ENCODE measurements at places on chromosomes 2 and 18. TPM values are rescaled to one million over a fixed set of nuclear protein-coding genes. Genes with fewer than 3 reads are reported as not detected.

GRCh38 chr2:148209603-148210002, 188.7 kb downstream of the MBD5 start:
- peak; percentile 4 for DNase-seq

- DNase-seq, result peak; percentile 67
Observed at GRCh38 chr2:71930049-71930681, 217.5 kb downstream of the CYP26B1 start.

- peak; percentile 6 for DNase-seq
Observed at GRCh38 chr2:235168174-235168979, 216.6 kb downstream of the SH3BP4 start.

GRCh38 chr2:28394997-28395333, 2.3 kb downstream of the FOSL2 start:
- DNase-seq, result no peak

GRCh38 chr2:236570081-236570868, 650 bp downstream of the ACKR3 start:
- peak; percentile 13 for DNase-seq

- no peak for DNase-seq
Observed at GRCh38 chr18:35646449-35646848, 64.9 kb downstream of the GALNT1 start.

AMER3 gene
- not detected for total RNA-seq

NEUROD1 gene
- 0.44 TPM for total RNA-seq

CDH20 gene
- total RNA-seq, result not detected

DNA sequence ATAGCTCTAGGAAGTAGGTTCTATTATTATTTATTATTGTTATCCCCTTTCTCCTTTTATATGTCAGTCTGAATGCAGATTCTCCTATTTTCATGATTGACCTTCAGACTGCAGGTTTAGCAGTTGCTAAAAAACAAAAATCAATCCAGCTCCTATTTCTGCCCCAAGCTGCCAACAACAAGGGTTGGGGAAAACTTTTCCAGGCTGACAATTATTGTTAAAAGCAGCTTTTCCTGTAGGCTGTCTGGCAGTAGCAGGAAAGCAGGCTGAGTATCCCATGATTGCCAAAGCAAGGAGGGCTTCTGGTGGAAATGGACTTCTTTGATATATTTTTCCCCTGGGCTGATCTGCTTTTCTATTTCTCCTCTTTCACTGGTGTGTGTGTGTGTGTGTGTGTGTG, 78.0 kb upstream of the CTLA4 start:
- DNase-seq, result no peak

DNA sequence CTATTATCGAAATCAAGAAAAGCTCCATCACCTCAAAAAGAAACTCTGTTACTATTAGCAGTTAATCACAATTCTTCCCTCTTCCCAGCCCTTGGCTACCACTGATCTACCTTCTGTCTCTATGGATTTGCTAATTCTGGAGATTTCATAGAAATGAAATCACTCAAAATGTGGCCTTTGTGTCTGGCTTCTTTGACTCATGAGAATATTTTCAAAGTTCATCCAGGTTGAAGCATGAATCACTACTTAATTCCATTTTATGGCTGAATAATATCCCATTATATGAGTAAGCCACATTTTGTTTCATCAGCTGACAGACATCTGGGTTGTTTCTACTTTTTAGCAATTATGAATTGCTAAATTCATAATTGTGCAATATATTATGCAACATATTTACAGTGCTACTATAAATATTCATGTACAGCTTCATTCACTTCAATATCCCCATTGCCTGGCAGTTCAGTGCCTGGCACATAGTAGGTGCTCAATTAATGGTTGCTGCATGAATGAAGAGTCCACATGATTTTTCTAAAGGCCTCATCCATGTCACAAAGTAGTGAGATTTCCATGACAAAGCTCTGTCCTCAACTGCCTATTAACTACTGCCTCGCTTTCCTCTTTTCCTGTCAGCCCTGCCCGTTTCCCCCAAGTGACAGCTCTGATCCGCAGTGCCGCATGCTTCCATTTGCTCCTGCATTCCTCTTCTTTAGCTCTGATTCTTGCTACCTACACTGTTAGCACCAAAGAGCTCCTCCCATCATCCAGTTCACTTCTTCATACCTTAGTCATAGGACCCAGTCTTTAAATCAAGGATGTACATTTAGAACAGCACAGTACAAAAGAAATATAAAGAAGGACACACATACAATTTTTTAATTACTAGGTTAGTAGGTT, 32.8 kb downstream of the CCDC93 start:
- DNase-seq, result peak; percentile 89

GRCh38 chr18:12154361-12154760, 60.7 kb downstream of the ANKRD62 start:
- DNase-seq, result no peak

- no peak for DNase-seq
Observed at GRCh38 chr18:31101183-31102024, 817 bp downstream of the DSC2 start.

DNA sequence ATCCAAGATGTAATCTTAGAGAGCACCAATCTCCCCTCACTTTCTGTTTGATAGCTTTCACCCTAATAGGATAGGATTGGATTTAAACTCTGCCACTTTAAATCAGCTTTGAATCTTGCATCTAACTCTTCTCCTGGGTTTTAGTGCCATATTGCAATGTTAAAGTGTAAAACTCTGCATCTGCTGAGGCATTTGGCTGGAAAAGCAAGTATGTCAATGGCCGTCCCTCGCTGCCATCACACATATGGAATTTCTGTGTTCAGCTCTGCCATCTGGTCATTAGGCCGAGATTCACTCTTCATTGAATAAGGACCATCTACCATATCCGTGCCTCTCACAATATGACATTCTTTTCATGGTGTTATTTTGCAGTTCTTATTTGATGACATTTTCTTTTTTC, 728.1 kb upstream of the PIK3C3 start:
- no peak for DNase-seq

- DNase-seq, result no peak
Observed at GRCh38 chr2:45533771-45534170, 77.3 kb downstream of the SRBD1 start.

DNA sequence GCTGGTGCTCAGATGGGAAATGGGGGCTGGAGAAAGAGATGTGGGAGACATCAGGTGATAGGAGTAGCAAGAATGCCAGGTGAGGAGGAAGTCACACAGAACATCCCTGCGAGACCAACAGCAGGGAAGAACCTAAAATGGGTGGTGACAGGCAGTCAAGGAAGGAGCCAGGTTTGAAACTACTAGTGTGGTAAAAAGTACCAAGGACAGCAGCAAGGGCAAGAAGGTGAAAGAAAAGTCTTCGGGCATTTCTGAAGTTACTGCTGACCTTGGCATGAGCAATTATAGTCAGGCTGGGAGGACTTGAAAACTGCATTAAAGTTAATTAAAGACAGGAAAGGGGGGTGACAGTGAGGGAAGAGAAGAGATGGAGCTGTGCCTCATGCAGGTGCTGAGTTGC, 410.4 kb downstream of the RAD51AP2 start:
- no peak for DNase-seq

CIB4 gene
- total RNA-seq, result not detected

- no peak for DNase-seq
Observed at GRCh38 chr18:59049721-59050660, 89.7 kb upstream of the SEC11C start.

Measured in M059J (cell line).